Endothelial cell of umbilical vein (primary cell): ENCODE measurements at places on chromosomes 11 and 22. TPM values are rescaled to one million over a fixed set of nuclear protein-coding genes. Genes with fewer than 3 reads are reported as not detected.

The NPTXR gene
- 0.37 and 0.43 TPM in 2 replicates for polyA plus RNA-seq

The APOBEC3F gene
- polyA plus RNA-seq = 10.6 and 11.0 TPM in 2 replicates

The ZFTA gene
- 9.9 and 10.5 TPM in 2 replicates for polyA plus RNA-seq

The NPAS4 gene
- polyA plus RNA-seq = not detected in 2 replicates

The FAM111B gene
- polyA plus RNA-seq = 2.0 and 2.7 TPM in 2 replicates

The OR51I1 gene
- 0.10 TPM in 1 of 2 replicates, not detected in the other for polyA plus RNA-seq

The PIH1D2 gene
- 0.49 and 0.51 TPM in 2 replicates for polyA plus RNA-seq

GRCh38 chr22:48944751-48945620 is 882.7 kb downstream of the BRD1 start:
- no peak for DNase-seq

GRCh38 chr22:44326491-44326885 is 13.7 kb upstream of the SHISAL1 start:
- no peak for DNase-seq

DNA sequence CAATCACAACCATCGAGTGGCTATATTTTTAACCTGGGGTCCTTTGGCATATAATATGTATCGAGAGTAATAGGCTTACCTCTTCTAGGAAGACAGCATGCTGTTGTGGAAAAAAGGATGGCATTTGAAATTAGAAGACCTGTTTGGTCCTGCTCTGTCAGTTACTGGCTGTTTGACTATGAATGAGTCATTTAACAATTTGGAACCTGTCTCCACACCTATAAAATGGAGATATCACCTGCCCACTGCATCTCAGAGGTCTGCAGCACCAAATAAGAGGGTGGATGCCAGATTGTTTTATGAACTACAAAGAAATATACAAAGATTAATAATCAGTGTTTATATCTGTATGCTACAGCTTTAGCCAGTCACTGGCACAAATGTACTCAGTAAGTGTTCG is 60.8 kb downstream of the SLC25A17 start:
- no peak for DNase-seq

GRCh38 chr22:49768951-49769690 is 58.6 kb downstream of the BRD1 start:
- DNase-seq = no peak

GRCh38 chr22:32204040-32204855 is 625 bp downstream of the RFPL2 start:
- no peak for DNase-seq

DNA sequence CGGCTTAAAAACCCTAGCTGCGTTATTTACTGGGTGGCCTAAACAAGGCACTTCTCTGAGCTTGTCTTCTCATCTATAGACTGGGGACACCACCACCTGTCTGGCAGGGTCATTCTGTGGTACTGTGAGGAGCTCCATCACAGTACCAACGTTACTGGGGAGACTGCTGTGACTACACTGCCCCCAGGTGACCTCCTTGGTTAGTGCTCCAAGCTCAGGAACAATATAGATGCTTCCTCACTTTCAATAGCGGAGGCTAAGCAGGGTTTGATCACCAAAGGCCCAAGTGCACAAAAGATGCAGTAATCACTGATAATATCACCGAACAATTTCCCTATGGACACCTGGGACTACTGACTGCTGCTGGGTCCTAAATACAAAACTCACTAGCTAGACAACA is 18.8 kb downstream of the PRPF19 start:
- peak; percentile 56 for DNase-seq

- DNase-seq = no peak
Observed at GRCh38 chr11:132187814-132188213, 817.4 kb downstream of the NTM start.

GRCh38 chr11:18491924-18492323 is 34.8 kb downstream of the TSG101 start:
- no peak for DNase-seq

DNA sequence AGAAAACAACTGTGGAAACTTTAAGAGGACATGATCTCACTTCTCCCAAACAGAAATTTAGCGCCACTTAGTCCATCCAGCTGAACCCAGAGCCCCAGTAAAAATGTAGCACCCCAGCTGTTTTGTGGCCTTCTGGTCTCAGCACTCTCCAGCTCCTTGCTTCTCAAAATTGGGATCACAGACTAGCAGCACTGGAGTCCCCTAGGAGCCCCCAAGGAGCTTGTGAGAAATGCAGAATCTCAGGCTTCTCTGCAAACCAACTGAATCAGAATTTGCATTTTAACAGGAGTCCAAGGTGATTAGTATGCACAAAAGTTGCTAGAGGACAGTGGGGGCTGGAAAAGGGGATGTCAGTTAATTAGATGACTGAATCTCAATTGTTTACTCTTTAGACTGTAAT is 89.8 kb upstream of the FIBIN start:
- no peak for DNase-seq

GRCh38 chr22:25478528-25478927 is 85.9 kb upstream of the GRK3 start:
- DNase-seq = no peak

GRCh38 chr11:115627666-115628460 is 123.6 kb upstream of the CADM1 start:
- no peak for DNase-seq

GRCh38 chr11:12968101-12968500 is 41.0 kb upstream of the RASSF10 start:
- DNase-seq = no peak

GRCh38 chr11:128925250-128925600 is 17.4 kb downstream of the TP53AIP1 start:
- no peak for DNase-seq

GRCh38 chr11:42576318-42576717 is 735.5 kb upstream of the API5 start:
- no peak for DNase-seq
